NCI-H1092 (cell line): ENCODE measurements at places on chromosomes 11 and 22.

GRCh38 chr11:102486584-102486983, 34.0 kb upstream of the TMEM123 start:
- no peak for DNase-seq

GRCh38 chr11:9180784-9181183, 84.4 kb downstream of the DENND5A start:
- DNase-seq = no peak

DNA sequence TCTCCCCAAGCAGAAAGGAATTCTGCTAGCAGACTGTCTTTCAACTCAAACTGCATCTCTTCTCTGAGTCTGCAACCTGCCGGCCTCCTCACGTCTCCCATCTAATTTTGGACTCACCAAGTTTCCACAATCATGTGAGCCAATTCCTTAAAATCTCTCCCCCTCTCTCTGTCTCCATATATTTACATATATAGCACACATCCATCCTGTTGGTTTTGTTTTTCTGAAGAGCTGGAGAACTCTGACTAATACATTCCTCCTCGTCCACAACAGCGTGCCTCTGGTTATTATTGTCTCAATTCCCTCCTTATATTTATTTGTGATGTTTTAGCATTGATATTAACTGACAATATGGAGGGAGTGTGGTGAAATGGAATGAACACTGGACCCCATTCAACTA, 29.6 kb upstream of the FJX1 start:
- no peak for DNase-seq

- no peak for DNase-seq
These were observed 32.1 kb upstream of the SOX10 start for GRCh38 chr22:38016182-38017151.

DNA sequence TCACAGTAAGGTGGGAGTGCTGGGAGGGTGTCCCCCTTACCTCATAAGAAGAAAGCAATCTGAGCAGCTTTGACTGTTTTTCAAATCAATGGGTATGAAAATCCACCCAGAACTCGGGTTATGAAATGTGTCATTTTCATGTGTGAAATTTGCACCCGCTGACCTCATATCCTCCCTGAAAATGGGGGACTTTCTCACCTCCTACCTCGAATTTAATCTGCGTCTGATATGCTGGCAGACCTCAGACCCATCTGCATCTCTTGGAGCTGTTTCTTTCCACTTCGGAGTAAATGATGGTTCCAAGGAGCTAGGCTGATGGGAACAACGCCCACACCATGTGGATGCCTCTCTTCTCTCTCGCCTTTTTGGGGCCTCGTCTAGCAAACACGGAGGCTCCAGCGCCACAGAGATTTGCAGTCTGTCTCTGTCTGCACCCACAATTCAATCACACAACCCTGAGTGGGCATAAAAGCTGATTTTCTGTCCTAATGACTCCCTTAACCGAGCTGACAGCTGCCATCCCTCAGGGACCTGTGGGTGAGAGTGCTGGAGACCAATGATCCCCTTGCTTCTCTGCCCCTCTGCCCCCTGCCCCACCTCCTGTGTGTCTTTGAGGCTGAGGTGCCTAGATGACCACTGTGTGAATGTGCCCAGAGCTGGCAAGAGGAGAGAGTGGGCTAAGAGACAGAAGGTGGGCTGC, 71.0 kb downstream of the TRIM29 start:
- no peak for DNase-seq

DNA sequence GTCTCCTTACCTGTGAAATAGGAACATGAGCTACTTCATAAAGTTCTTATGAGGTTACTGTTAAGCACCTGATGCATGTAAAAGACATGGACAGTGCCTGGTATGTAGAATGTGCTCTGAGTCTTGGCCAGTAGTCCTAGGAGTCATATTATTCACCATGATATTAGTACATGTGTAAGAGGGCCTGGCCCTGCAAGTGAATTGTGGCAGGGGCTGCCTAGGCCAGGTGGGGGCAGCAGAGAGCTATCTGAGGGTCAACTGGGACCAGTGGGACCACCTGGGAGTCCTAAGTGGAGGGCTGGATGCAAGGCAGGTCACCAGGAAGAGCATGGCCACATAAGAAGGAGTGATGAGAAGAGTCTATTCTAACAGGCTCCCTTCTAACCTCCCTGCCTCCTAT, 529.5 kb downstream of the SOX6 start:
- DNase-seq = peak; percentile 38

- no peak for DNase-seq
These were observed 55.0 kb downstream of the TRAF6 start for GRCh38 chr11:36454941-36455631.

GRCh38 chr11:117313091-117313490, 3.0 kb downstream of the BACE1 start:
- no peak for DNase-seq

DNA sequence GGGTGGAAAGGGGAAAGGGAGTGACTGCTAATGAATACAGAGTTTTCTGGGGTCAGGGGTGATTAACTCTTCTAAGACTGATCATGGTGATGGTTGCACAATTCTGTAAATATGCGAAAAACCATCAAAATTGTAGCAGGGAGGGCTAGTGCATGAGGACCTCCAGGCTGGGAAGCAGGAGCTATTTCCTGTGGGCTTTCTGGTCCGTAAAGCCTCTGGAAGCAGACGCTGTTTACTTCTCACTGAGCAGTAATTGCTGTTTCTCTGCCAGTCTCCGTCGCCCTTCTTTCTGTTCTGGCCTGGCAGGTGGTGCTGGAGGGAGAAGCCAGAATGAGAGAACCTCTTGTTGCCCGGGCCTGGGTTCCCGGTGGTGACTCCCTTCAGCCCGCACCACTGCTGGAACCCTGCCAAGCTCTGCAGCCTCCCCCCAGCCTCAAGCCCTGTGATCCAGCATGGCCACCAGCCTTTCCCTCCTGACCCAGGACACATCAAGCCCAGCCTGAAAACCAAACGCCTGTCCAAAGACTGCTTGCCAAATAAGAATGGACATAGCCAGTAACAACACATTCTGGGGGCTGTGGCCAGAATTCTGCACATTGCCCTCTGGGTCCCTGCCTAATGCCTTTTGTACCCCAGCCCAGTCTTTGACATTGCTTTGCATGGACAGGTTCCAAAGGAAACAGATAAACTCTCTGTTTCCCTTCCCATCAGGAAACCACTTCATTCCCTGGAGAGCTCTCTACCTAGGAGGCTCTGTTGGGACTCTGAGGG, 201.0 kb upstream of the NAV2 start:
- peak; percentile 88 for DNase-seq

GRCh38 chr11:125772834-125773505, 5.7 kb downstream of the PATE2 start:
- no peak for DNase-seq

DNA sequence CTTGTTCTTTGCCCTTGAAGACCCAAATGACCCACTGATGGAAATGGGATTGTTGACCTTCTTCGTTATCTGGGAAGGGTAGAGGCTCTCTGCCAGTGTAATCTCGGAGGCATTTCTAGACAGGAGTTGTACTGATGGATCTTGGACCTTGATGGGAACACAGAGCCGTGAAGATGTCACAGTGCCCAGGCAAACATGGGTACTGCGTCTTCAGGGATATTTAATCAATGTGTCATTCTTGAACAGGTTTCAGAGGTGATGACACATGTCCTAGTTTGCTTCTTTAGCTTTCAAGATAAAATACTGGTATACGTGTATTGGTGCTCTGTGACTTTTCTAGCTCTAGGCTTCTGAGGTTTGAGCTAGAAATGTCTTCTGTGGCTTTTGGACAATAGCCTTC, 6.2 kb downstream of the LDLRAD3 start:
- no peak for DNase-seq

DNA sequence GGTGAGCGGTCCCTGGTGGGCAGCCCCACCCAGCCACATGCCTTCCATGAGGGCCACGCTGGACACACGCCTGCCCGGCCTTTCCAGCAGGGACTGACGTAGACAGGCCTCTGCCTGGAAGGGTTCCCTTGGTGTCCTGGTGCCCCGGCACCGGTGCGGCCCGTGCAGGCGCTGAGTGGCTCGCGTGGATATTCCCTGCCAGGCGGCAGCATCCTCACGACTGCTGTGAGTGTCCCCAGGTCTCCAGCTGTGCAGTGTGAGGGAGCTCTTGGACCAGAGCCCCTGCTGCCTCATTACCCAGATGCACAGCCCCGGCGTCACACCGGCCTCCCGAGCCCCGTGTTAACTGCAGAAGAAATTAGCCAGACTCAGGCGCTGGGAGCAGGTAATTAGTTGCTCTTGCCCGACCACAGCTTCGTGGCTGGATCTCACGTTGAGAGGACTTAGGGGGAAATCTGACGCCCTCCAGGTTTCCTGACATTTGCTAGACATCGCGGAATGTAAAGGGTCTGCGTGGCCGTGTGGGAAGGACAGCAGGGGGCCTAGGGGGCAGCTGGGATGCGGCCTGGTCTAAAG, 1196.3 kb downstream of the BRD1 start:
- DNase-seq = no peak

DNA sequence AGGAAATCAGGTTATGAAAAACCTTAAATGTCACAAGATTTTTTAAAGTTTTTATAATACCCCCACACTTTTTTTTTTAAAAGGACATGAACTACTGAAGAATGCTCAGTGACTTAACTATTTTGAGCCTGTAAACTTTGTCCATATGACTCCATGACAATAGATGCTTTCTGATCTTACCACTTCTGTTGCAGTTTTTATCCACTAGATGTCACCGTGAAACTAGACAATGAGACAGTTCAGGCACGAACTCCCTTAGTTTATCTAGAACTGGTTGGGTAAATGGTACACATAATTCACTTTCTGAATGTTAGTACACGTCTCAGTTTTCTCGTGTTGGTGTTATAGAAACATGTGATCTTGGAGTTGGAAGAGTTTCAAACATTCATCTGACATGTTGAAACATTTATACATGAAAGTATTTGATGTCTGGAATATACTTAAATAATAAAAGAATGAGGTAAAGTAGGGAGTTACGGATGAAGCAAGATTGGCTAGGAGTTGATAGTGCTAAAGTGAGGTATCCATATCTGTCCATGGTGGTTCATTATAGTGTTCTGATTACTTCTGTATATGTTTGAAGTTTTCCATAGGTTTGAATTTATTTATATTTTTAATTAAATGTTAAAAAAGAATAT, 8.1 kb downstream of the CCDC15 start:
- peak; percentile 26 for DNase-seq

- no peak for DNase-seq
These were observed 7.8 kb downstream of the FTH1 start for GRCh38 chr11:61959678-61960077.

DNA sequence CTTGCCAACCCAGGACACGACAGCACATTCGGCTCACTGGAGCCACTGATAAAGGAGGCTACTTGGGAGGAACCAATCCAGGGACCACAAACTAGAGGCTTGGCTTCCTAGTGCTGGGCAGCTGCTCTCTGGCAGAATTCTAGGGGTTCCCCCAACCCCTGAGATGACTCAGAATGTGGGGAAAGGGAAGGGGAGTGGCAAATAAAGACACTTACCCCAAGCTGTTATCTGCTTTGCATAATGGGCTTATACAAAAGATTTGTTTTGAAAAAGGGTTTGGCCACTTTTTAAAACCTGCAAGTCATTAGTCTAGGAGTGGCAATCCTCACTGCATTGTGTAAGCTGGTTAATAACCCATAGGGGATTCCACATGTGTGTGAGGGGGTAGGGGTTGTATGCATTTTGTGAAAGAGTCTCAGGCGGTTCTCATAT, 64.1 kb upstream of the LMO1 start:
- DNase-seq = no peak

GRCh38 chr11:31218847-31219246, 150.7 kb downstream of the DCDC1 start:
- no peak for DNase-seq

GRCh38 chr11:134045799-134046635, 22.9 kb upstream of the JAM3 start:
- peak; percentile 73 for DNase-seq

DNA sequence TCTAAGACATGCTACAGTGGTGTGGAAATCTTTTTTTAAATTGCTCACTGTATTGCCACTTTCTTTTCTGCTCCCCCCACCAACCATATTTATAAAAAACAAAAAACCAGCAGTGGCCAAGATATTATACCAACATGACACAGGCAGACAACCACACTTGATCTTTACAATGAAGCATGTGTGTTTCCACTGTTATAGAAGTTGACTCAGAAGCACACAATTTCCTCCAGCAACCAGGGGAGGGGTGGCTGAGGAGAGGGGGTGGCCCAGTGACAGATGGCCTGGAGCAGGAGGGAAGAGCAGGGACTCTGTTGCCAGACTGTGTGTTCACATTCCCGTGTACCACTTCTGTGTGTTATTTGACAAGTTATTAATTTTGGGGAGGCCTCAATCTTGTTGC, 14.8 kb downstream of the CD59 start:
- no peak for DNase-seq

- no peak for DNase-seq
These were observed 78.0 kb downstream of the PARVB start for GRCh38 chr22:44102121-44102520.

DNA sequence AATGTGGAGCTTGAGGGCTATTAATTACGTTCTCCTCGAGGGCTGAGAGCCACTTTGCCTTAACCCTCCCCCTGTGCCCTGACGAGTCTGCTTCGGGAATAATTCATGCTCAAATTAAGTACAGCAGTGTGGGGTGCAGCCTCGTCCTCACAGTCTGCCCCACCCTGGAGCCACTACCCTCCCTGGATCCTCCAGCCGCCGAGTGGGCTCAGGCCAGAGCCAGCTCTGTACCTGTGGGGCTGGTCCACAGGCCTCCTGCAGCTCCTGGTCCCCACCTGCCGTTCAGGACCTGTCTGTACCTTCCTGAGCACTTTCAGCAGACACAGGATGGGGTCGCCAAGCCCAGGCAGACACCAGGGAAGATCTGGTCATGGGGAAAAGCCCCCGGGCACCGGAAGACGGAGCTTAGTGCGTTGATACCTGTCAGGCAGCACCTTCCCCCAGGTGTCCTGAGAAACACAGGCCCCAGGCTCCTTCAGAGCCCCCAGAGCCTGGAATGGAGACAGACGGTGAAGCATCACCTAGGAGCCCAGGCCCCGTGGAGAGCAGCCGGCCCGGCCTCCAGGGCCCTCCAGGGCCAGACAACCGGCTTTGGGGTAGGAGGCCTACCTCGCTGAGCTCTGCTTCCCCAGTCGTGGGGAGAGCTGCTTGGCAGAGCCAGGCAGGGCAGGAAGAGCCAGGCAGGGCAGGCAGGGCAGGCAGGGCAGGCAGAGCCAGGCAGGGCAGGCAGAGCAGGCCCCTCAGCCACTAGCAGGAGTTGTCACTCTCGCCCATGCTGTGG, 9.7 kb downstream of the TSPAN32 start:
- DNase-seq = no peak

- DNase-seq = no peak
These were observed 38.1 kb downstream of the CAPN1 start for GRCh38 chr11:65219930-65220213.

GRCh38 chr22:29734838-29735237, 15.0 kb downstream of the CABP7 start:
- DNase-seq = no peak

- DNase-seq = no peak
These were observed 141.0 kb downstream of the SOX6 start for GRCh38 chr11:16215352-16215751.

- DNase-seq = no peak
These were observed 8.1 kb upstream of the OR5AL1 start for GRCh38 chr11:56404393-56404792.

DNA sequence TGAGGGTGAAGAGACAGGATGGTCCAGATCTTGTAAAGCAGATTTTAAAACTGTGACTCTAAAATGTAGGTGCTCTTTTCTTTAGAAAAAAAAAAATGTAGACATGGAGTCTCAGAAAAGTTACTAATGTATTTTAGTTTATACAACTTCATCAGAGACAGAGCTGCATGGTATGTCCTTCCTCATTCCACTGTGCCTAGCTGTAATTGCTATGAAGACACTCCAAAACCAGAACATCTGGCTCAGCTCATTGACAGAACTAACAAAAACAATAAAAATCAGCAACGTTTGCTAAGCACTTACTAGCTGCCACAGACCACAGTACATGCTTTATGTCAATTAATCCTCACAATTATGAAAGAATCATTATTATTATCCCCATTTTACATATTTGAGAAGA, 160.7 kb downstream of the BARX2 start:
- no peak for DNase-seq
